ENCODE measurements at places on chromosomes 4 and X. TPM values are rescaled to one million over a fixed set of nuclear protein-coding genes. Genes with fewer than 3 reads are reported as not detected.

DNA sequence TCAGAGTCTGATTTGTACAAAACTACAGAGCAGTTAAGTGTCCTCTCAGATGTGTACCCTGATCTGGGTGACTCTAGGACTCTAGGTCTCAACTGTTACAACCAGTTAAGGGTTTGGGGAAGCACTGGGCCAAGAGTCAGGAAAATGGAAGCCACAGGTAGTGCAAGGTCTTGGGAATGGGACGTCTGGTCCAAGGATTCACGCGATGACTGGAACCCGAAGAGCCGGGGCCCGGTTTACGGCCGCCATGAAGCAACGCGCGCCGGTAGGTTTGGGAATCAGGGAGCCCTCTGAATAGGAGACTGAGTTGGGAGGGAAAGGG is 321 bp upstream of the HPRT1 start:
- no peaks in the 10 kb centered on the region for H3K27me3 ChIP-seq
- no peaks in the 10 kb centered on the region for H3K36me3 ChIP-seq
- no peak for DNase-seq
- peak overlapping the region; percentile 30 for H3K4me3 ChIP-seq
- H3K4me1 ChIP-seq: no peaks in the 10 kb centered on the region

- peak; percentile 8 for DNase-seq
- H3K4me3 ChIP-seq: no peak overlapping the region
- peak overlapping the region; percentile 17 for H3K27ac ChIP-seq
- peaks cover 7% of the 10 kb centered on the region for H3K27me3 ChIP-seq
Measured at GRCh38 chr4:94403751-94404150, 48.0 kb upstream of the PDLIM5 start.

DNA sequence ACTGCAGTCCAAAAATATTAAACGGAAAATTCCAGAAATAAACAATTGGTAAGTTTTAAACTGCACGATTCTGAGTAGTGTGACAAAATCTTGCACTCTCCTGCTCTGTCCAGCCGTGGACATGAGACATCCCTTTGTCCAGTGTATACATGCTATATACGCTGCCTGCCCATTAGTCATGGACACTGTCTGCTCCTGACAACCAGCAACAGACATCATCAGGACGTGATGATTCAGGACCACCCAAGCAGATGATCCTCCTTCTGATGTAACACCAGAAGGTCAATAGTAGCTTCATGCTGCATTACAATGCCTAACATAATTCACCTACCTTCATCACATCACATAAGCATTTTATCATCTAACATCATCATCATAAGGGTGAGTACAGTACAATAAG is 36.3 kb downstream of the ATRX start:
- no peaks in the 10 kb centered on the region for H3K36me3 ChIP-seq
- H3K27ac ChIP-seq: no peak overlapping the region
- DNase-seq: no peak
- no peak overlapping the region for H3K4me3 ChIP-seq
- H3K27me3 ChIP-seq: no peaks in the 10 kb centered on the region

- H3K36me3 ChIP-seq: no peaks in the 10 kb centered on the region
- H3K4me3 ChIP-seq: no peak overlapping the region
- H3K4me1 ChIP-seq: no peaks in the 10 kb centered on the region
Measured at GRCh38 chr4:19051831-19052230, 1030.3 kb upstream of the LCORL start.

DNA sequence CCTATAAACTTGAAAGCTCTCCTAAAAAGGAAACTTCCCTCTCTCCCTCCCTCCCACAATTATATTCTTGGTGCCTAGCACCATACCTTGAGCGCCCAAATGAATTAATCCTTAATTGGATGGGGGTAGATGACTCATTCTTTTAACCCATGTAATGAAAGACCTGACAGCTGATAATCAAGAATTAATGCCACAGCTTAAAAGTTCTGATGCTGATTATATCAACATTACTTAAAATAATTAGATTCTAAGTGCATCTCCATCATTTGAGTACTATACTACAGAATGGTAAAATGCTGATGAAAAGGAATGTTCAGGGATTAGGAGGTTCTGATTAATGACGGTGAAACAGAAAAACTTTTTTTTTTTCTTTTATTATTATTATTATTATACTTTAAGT is 117.0 kb downstream of the ENOX2 start:
- no peaks in the 10 kb centered on the region for H3K36me3 ChIP-seq
- H3K4me3 ChIP-seq: no peak overlapping the region
- no peaks in the 10 kb centered on the region for H3K4me1 ChIP-seq

- H3K27ac ChIP-seq: no peak overlapping the region
- H3K4me3 ChIP-seq: no peak overlapping the region
- H3K36me3 ChIP-seq: no peaks in the 10 kb centered on the region
- no peaks in the 10 kb centered on the region for H3K4me1 ChIP-seq
Measured at GRCh38 chrX:84044051-84044450, 143.9 kb downstream of the RPS6KA6 start.

GRCh38 chr4:76663824-76664223 is 228.8 kb downstream of the SHROOM3 start:
- no peak for DNase-seq
- no peaks in the 10 kb centered on the region for H3K27me3 ChIP-seq
- no peaks in the 10 kb centered on the region for H3K36me3 ChIP-seq
- H3K4me1 ChIP-seq: peaks cover 6% of the 10 kb centered on the region

DNA sequence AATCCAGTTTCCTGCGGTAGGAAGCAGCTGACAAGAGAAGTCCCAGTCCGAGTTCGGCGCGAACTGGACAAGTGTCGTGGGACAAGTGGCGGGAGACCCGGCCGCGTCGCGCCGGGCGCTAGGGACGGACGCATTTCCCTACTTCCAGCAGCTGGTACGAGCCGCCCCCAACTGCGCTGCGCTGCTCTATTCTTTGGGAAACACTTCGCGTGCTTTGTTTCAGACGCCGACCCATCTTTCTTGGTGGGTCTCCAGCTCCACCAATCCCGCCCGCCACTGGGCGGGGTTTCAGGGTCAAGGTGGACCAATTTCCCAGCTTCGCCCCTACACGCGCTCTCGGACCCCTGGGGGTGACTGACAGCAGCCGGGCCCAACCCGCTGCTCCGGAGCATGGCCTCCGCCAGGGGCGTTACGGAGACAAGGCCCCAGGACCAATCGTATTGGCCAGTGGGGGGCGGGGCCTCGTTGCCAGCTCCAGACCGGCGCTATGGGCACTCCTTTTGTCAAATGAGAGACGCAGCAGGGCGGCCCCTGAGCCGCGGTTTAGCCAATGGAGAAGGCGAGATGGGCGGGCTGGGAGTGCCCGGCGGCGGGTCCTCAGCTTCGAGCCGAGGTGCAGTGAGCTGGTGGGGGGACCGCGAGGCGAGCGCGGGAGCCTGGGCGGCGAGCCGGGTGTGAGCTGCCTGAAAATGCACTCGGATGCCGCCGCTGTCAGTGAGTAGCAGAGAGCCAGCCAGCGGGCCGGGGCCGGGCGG is at the start of gene DCUN1D4:
DCUN1D4 (plus strand) TSS at position 600 of the 755 bp plus-strand sequence; CDS start at position 690, 90 bp downstream.
- H3K4me3 ChIP-seq: peak within 1 kb of the TSS; percentile 92
- peak; percentile 100 for DNase-seq
- no peaks in the 10 kb centered on the region for H3K36me3 ChIP-seq
- no peaks in the 10 kb centered on the region for H3K27me3 ChIP-seq
- H3K27ac ChIP-seq: peak within 1 kb of the TSS; percentile 90

- H3K4me3 ChIP-seq: no peak overlapping the region
- H3K27ac ChIP-seq: no peak overlapping the region
- H3K4me1 ChIP-seq: peaks cover 2% of the 10 kb centered on the region
Measured at GRCh38 chr4:79920163-79920853, 152.7 kb downstream of the ANTXR2 start.

The CXCL13 gene
- 50.0 TPM for total RNA-seq

The PPEF2 gene
- not detected for total RNA-seq

The SLC2A9 gene
- 18.6 TPM for total RNA-seq
